ENCODE measurements at places on chromosomes 4 and X.

- peaks cover 5% of the 10 kb centered on the region for H3K4me1 ChIP-seq
- no peak overlapping the region for H3K27ac ChIP-seq
- no peaks in the 10 kb centered on the region for H3K36me3 ChIP-seq
- no peaks in the 10 kb centered on the region for H3K27me3 ChIP-seq
Observed at GRCh38 chr4:156547891-156548290, 423.7 kb downstream of the PDGFC start.

GRCh38 chr4:121472937-121473721, 92.3 kb upstream of the QRFPR start:
- H3K4me3 ChIP-seq = no peak overlapping the region
- no peaks in the 10 kb centered on the region for H3K4me1 ChIP-seq
- no peaks in the 10 kb centered on the region for H3K36me3 ChIP-seq
- no peaks in the 10 kb centered on the region for H3K27me3 ChIP-seq
- H3K27ac ChIP-seq = no peak overlapping the region

- H3K27me3 ChIP-seq = no peaks in the 10 kb centered on the region
- DNase-seq = no peak
- no peaks in the 10 kb centered on the region for H3K4me1 ChIP-seq
- no peak overlapping the region for H3K27ac ChIP-seq
- no peak overlapping the region for H3K4me3 ChIP-seq
Observed at GRCh38 chr4:111399623-111400022, 745.6 kb upstream of the FAM241A start.

DNA sequence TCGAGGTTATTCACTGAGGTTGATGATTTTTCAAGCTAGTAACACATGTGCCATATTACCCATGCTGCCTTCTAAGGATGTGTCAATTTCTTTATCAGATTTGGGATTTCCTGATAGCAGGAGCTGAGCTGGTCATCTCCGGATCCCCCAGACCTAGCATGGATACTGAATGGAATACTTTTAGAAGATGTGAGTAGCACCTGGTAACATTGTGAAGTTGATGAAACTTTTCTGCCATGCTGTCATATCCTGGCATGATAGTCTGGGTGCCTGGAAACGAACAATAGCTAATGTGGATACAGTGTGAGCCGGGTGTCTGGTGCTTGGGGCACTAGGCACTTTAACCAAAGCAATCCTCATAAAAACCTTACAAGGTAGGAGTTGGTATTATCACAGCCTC, 11.0 kb upstream of the CYTL1 start:
- no peaks in the 10 kb centered on the region for H3K27me3 ChIP-seq
- no peak overlapping the region for H3K4me3 ChIP-seq
- DNase-seq = no peak
